Cerebellum (tissue), 4 donors: ENCODE measurements at places on chromosomes 5 and 9.

DNA sequence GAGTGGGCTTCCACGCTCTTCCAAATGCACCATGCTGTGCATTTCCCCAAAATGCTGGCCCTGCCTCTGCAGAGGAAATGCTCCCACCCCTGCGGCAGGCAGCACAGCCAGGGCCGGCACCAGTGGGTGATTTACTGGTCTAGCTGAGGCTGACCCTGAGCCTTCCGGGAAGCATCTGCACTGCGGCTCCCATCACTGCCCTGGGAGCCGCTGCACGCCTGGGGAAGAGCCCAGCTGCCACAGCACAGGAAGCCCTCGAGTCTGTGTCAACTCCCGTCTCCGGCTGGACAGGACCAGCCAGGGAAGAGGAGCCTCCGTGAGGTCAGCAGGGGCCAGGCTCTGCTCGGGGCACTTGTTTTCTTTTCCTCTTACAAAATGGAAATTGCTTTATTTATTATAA, 25.1 kb upstream of the EEIG1 start:
- DNase-seq = no peak

DNA sequence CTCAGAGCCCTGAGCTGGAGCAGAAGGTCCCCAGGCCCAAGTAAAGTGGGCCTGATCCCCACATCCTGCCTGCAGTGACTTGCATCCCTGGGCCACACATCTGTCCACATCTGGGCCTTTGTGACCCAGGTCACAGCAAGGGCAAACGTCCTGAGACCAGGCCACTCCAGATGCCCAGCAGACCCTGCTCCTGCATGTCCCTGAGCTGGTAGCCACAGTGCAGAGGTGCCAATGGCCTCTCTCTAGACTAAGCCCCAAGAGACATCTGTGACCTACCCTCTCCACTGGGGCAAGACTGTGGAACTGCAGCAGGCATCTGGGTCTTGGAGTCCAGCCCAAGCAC, 2.5 kb downstream of the FLT4 start:
- DNase-seq = no peak

DNA sequence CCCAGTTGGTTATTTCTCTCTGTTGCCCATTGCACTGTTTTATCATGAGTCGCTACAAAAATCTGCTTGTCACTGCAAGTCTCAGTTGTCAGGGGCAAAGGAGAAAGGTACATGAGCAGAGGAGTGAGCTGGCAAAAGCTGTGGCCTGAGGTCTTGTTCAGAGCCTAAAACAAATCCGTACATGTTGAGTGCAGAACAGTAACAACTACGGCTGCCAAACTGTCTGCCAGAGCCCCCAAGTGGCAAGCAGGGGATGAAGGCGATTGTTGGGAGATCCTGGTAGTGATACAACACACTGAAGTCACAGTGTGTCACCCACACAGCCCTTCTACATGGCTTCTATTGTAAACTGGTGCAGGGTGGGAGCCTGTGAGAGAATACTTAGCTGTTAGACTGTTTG, 50.9 kb downstream of the BRINP1 start:
- peak; percentile 26 for DNase-seq

DNA sequence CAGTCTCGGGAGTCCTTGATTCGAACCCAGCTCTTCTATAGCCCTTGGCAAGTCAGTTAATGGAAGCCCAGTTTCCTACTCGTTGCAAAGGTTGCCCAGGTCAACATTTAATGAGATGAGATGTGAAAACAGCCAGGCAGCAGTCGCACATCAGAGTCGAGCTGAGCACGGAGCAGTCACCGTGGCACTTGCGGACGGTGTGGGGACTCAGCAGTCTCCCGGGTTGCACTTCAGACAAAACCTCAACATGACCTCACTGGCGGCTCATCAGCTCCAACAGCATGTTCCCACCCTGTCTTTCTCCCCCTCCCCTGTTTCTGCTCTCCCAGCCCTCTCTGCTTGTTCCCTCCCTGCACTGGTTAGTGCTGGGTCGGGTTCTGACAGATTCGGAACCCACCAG, 35.8 kb downstream of the UBE2QL1 start:
- no peak for DNase-seq

DNA sequence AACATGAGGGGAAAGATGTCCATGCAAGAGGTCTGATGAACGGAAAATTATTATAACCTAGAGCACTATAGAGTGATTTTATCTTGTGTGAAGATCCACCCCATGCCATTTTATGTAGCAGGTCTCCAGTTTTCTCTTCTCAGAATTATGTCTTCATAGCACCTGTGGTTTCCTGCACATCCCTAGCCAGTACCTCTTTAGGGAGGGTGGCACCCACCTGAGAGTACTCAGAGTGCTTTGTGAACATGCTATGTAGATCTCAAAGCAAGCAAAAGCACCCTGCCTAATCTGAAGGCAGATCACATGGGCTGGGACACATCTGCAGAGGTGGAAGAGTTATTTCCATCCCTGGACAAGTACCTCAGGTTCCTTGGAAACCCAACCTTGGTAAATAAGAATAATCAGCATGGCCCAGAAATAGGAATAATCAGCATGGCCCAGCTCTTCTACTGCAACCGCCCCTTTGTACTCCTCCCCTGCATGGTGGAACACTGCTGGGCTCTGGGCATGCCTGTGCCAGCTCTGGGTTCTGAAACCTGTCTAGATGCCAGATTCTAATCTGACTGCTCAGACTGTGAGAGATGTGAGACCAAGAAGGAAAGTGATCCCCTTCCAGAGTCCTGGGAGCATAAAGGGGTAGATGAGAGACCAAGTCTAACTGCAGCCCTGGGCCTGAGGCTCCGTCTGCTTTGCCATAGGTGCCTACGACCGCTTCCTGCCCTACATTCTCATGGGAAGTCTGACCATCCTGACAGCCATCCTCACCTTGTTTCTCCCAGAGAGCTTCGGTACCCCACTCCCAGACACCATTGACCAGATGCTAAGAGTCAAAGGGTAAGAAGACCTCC, 23.7 kb downstream of the SLC22A5 start:
- peak; percentile 53 for DNase-seq

DNA sequence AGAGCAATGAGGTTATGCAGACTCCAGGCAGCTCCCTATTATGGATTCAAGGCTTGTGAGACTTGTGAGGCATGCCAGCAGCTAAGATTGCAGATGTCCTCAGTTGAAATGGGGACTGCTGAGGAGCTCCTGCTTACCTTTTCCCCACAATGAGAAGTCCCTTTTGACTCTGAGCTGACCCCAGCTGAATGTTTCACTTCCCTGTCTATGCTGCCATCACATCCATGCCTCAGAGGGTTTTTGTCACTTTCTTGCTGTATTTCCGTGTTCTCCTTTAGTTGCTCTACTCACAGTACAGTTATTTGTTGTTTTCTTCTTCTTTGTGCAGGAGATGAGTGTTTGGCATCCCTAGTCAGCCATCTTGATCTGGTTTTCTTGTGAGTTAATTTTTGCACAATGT, 18.8 kb upstream of the OR2S2 start:
- no peak for DNase-seq

DNA sequence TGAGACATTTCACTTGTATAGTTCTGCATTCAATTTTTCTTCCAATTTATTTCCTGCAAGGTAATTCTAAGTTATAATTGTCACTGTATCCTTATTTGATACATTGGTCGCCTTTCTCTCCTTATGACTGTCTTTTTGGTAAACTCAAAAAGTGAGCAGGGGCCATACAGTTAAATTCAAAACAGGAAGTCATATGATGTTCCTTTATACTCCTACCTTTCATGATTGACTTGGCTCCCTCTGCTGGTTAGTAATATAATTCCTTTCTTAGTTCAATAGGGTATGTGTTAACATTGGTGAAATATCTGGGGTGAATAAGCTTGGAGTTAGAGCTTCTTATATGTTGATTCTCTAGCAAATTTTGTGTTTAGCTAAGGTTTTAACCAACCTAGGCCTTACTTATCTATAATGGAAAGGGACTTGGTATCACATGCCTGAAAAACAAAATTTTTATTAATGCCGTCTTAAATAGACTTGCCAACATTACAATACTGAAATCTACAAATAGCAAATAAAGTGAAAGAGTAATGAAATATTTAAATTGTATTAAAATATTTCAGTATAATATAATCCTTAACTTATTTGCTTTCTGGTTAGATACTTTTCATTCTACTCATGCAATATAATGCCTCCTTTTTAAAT, 6.0 kb upstream of the NIPBL start:
- DNase-seq = peak; percentile 35

DNA sequence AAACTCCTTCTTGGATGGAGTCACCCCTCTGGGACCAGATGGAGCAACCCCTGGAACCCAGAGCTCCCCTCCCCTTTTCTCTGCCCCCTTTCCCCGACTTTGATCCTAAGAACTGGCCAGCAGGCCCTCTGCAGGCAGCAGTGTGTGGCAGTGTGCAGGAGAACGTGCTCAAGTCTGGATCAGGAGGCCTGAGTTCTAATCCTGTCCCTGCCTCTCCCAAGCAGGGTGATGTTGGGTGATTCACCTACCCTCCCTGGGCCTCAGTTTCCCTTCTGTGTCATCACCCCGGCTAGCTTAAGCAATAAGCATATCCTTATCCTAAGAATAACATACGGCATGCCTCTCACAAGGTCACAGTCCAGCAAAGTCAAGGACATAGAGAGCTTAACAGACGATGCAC, 67.6 kb downstream of the C9orf50 start:
- DNase-seq = no peak

DNA sequence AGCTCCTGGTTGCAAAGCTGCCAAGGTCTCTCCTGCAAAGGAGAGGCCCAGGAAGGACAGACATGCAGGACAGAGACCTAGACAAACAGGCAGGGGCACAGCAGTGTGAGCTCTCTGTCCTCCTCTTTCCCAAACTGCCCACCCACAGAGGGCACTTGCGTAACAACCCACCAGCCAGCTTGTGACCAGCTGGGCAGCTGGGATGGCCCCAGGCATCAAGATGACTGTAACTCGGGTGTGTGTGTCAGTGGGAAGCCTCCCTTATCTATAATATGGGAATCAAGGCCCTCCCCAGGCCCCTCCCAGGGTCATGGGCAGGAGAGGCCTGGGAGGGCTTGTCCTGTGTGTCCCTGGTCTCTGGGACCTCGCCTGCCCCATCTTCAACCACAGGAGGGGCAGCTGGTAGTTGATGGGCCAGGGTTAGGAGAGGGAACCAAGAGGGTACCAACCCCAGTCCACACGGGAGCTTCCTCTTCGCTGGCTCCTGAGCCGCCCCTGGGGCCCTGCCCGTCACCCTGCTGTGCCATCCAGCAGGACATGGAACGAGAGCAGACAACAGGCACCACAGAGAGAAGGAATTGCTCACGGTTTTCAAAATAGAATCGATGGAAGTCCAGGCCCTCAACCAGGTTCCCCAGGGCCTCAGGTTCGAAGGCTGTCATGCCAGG, 37.9 kb downstream of the SLC6A7 start:
- no peak for DNase-seq

GRCh38 chr5:122237906-122238305, 74.1 kb upstream of the SNCAIP start:
- DNase-seq = no peak

DNA sequence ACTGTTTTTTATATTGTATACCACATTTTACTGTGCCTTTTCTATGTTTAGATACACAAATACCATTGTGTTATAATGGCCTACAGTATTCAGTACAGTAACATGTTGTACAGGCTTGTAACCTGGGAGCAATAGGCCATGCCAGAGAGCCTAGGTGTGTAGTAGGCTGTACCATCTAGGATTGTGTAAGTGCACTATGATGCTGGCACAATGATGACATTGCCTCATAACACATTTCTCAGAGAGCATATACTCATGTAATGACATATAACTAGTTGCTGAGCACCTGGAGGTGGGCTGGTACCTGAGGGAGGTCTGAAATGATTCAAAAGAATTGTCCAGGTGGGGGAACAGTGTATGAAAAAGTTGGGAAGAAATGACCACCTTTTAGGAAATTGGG, 13.9 kb downstream of the TTC39B start:
- DNase-seq = no peak

- no peak for DNase-seq
Measured at GRCh38 chr5:11540112-11540511, 364.1 kb downstream of the CTNND2 start.

- DNase-seq = no peak
Measured at GRCh38 chr9:114126247-114127060, 27.4 kb upstream of the KIF12 start.

- no peak for DNase-seq
Measured at GRCh38 chr9:110986529-110986928, 51.7 kb downstream of the LPAR1 start.

DNA sequence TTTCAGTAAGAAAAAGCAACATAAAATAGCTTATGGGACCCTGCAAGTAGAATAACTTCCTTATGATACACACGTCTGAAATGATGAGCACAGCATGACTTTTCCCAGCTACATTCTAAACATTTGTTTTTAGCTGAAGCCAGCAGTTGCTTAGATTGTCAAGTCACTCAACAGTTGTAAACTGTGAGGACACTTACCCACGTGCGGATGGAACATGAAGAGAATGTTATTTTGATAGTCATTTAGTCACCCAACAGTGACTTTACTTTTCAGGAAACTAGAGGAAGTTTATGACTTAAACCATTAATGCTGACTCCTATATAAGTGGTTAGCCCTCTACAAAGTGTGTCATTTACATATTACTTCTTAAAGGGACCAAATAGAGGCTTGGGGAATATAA, 3.0 kb downstream of the HACD4 start:
- no peak for DNase-seq

DNA sequence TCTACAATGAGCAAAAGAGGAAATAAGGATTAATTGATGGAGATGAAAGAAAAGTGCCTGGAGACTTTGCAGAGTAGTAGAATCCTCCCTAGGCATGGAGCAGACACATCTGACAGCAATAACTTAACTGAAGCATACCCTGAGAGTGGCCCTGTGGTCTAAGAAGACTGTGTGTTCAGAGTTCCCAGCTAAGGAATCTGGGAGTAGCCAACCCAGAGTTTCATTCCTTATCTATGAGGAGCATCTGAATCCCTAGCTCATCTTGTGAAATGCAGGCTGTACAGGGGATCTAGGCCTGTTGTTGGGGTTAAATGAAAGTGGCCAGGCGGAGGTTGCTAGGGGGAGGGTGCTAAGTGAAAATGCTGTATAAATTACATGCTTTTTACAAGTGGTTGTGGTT, 233.1 kb upstream of the FBXL7 start:
- no peak for DNase-seq

GRCh38 chr5:110768138-110768860, 29.5 kb downstream of the SLC25A46 start:
- DNase-seq = no peak

- DNase-seq = no peak
Measured at GRCh38 chr9:133715866-133716563, 22.1 kb downstream of the SARDH start.

DNA sequence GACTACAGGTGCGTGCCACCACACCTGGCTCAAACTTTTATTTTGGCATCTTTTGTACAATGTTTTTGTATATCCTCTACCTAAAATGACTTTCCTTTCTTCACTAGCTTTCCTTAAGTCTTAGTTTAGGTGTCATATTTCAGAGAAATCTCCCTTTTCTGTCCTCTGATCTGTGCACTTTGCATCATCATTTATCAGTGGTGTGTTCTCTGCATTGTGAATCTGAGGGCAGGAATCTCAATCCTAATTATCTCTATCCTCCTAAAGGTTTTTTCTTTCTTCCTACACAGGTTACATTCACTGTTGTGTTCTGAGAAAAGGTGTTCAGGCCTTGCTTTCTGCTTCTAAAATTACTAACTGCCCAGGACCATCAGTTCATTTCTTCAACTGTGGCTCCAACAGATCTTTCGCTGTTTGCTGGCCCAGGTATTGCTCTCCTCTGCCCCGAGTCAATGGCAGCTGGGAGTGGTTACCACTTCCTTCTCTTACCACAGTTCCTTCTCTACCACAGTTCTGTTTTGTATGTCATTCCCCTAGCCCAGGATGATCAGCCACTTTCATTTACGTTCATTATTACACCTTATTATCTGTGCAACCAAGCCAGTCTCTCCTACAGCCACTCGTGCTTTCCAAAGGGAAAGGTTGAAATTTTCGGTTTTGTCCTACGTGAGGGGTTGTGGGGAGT, 14.0 kb downstream of the TGFBR1 start:
- DNase-seq = no peak

GRCh38 chr9:88973281-88974045, 17.8 kb upstream of the S1PR3 start:
- DNase-seq = no peak
